NCI-H2171 (cell line): ENCODE measurements at places on chromosomes 3 and 15.

DNA sequence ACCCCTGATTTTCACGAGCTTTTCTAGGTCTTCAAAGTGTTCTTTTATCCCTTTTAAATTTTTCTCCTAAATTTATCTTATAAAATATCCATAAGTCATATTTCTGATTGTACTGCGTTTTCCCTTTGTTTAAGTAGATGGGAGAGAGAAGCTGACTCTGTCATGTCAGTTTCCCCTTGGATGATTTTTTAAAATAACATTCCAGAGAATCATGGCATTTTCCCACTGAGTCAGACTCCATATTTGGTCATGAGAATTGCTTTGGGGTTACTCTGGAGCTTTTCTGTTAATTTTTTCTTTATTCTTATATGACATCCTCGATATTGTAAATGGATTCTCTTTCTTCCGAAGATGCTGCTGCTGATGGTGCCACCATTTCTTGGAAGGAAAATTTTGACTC lies 28.6 kb upstream of the UMPS start:
- no peak for DNase-seq

DNA sequence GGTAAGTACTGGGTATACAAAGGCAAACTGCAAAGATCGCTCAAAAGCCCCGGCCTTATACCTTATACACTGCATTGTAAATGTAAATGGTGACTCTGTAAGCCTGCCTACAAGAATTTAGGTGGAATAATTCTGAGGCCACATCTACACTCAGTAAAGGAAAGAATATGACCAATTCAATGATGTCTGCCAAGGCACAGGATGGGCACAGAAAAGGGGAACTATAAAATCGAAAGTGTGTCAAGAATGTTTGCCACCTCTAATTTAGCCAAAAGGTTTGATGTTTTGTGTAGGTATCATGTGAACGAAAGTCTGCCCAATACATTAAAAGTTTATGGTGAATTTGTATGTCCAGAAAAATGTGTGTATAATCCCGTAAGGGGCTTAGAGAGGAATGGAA lies 96.1 kb downstream of the FOXP1 start:
- no peak for DNase-seq

- no peak for DNase-seq
These were observed 48.6 kb downstream of the MCCC1 start for GRCh38 chr3:183050706-183051105.

DNA sequence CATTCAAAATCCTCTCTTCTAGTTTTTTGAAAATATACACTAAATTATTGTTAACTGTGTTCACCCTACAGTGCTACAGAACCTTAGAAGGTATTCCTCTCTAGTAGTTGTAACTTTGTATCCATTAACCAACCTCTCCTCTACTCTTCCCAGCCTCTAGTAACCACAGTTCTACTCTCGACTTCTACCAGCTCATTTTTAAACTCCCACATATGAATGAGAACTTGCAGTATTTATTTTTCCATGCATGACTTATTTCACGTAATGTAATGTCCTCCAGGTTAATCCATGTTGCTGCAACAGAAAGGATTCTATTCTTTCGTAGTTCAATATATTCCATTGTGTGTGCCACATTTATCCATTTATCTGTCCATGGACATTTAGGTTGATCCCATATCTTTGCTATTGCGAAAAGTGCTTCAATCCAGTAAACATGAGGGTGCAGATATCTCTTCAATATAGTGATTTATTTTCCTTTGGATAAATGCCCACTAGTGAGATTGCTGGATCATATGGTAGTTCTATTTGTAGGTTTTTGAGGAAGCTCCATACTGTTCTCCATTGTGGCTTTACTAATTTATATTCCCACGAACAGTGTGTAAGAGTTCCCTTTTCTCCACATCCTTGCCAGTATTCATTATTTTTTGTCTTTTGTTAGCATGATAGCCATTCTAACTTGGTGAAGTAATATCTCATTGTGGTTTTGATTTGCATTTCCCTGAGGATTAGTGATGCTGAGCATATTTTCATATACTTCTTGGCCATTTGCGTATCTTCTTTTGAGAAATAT lies 113.7 kb upstream of the SMAD3 start:
- DNase-seq = no peak

GRCh38 chr15:79897380-79897678 lies 515 bp upstream of the MTHFS start:
- DNase-seq = no peak

DNA sequence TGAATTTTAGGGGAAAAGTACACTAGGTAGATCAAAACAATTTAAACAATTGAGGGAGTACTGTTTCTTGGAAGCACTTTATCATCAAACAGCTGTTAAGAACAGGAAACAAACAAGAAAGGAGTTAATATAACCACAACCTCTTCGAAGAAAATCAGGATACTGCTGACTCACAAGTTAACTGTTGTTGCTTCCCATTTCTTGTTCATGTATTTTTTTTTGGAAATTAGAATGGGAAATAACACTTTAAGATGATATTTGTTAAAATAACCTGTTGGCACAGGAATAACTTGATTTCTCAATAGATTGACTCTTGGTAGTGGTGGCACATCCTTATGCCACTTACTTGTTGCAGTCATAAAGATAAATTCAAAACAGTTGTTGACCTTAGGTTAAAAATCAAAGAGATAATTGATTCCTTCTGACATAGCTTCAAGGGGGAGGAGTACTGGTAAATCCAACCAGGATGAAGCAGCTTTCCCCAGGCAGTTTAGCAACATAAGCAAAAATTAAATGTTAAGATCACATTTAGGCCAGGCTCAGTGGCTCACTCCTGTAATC lies 3.3 kb downstream of the BNIP2 start:
- DNase-seq = no peak

GRCh38 chr3:63706321-63707085 lies 54.0 kb downstream of the SNTN start:
- no peak for DNase-seq

- no peak for DNase-seq
These were observed 184.1 kb downstream of the ADAMTSL3 start for GRCh38 chr15:83837945-83838571.

GRCh38 chr3:194080913-194081800 lies 54.8 kb upstream of the HES1 start:
- no peak for DNase-seq

DNA sequence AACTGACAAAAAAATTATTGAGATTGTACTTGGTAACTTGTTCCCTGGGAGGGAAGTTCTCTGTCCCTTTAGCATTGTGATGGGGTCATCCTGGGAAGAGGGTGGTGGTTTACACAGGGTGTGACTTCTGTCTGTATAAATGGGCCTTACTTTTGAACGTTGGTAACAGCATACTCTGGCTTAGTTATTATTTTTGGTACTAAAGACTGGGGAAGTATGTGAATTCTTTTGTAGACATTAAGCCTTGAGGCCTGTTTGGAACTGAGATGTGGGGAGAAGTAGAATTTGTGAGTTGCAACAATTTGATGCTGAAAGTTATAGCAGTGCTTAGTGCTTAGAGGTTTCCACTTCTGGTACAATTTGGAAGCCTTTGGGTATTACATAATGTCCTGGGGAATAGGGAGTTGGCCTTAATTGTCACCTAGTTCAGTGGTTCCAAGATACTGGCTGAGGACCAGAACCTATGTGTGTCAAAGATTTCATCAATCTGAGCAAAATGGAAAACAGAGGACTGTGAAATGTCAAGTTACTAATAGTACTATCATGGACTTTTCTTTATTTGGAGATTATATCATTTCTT lies 15.9 kb downstream of the TLNRD1 start:
- no peak for DNase-seq

GRCh38 chr3:104291878-104292277 lies 1074.8 kb upstream of the ALCAM start:
- no peak for DNase-seq

DNA sequence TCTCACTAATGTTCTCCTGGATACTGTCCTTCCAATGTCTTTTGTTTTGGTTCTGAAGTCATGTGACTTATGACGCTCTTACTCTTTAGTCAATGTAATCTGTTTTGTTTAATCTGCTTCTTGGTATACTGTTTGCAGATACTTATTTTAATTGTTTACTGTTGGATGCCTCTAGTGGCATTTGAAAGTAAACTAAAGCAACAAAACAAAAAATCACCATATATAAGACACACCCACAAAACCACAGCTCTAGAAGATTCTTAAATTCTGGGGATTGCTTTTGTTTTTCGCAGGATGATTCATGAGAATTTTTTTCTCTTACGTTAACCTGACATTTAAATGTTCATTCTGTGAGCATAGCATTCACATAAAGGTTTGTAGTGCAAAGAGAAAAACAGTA lies 16.8 kb downstream of the SLC25A26 start:
- DNase-seq = no peak

- DNase-seq = no peak
These were observed 14.1 kb upstream of the CXCR6 start for GRCh38 chr3:45929042-45929679.
